Right lung (tissue), 10 donors: ENCODE measurements at places on chromosomes 5 and 9. TPM values are rescaled to one million over a fixed set of nuclear protein-coding genes. Genes with fewer than 3 reads are reported as not detected.

Gene MEGF10
- polyA plus RNA-seq: 1.0 TPM

- DNase-seq: no peak
Observed at GRCh38 chr9:13239660-13240059, 39.8 kb downstream of the MPDZ start.

DNA sequence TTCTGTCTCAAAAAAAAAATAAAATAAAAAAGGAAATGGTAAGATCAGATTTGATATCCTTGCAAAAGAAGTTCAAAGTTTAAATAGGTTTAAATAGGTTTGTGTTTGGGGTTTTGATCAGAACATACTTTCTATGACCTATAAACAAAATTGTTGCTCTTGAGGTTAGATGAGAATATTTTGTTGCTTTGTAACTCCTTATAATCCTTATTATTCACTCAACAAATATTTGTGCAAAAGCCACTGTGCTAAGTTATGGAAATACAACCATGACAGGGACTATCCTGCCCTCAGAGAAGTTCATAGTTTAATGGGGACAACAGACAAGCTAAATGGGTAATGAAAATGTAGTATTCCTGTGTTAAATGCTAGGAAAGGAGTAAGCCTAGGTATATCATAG lies 71.5 kb downstream of the INVS start:
- DNase-seq: no peak

- DNase-seq: no peak
Observed at GRCh38 chr5:112165897-112166737, 253.0 kb downstream of the EPB41L4A start.

Gene NMUR2
- 0.34 TPM for polyA plus RNA-seq

GRCh38 chr9:97109194-97109811 lies 70.4 kb upstream of the CTSV start:
- DNase-seq: no peak

- DNase-seq: no peak
Observed at GRCh38 chr5:105033637-105034400, 1471.2 kb upstream of the NUDT12 start.
